ENCODE measurements at places on chromosomes 6 and 20. TPM values are rescaled to one million over a fixed set of nuclear protein-coding genes. Genes with fewer than 3 reads are reported as not detected.

- H3K27ac ChIP-seq = peak overlapping the region; percentile 11
- H3K4me1 ChIP-seq = peaks cover 18% of the 10 kb centered on the region
- peak overlapping the region; percentile 50 for H3K4me3 ChIP-seq
- no peak for DNase-seq
- H3K36me3 ChIP-seq = no peaks in the 10 kb centered on the region
Measured at GRCh38 chr6:36386495-36387439, 702 bp downstream of the ETV7 start.

GRCh38 chr20:42721923-42722322 is 467.8 kb downstream of the PTPRT start:
- H3K27me3 ChIP-seq = no peaks in the 10 kb centered on the region
- DNase-seq = no peak
- no peaks in the 10 kb centered on the region for H3K4me1 ChIP-seq

DNA sequence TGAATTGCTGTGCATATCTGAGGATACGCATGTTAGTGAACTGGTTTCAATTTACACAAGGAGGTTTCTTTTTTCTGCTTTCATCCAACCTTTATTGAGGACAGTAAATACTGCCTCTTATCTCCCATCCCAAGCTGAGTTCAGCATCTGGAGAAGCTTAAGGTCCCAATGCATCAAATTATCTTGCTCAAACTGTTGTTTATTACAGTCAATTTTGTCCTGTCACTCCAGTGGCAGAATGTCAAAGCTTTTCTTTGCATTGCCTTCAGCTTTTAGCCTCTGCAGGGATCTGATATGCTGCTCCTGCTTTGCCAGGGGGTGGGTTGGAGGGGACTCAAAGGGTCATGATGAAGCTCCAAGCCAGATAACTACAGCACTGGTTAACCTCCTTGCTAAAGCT is 435.4 kb upstream of the SOX4 start:
- DNase-seq = no peak
- peaks cover 6% of the 10 kb centered on the region for H3K4me1 ChIP-seq
- H3K4me3 ChIP-seq = no peak overlapping the region
- H3K27me3 ChIP-seq = no peaks in the 10 kb centered on the region
- no peak overlapping the region for H3K27ac ChIP-seq

DNA sequence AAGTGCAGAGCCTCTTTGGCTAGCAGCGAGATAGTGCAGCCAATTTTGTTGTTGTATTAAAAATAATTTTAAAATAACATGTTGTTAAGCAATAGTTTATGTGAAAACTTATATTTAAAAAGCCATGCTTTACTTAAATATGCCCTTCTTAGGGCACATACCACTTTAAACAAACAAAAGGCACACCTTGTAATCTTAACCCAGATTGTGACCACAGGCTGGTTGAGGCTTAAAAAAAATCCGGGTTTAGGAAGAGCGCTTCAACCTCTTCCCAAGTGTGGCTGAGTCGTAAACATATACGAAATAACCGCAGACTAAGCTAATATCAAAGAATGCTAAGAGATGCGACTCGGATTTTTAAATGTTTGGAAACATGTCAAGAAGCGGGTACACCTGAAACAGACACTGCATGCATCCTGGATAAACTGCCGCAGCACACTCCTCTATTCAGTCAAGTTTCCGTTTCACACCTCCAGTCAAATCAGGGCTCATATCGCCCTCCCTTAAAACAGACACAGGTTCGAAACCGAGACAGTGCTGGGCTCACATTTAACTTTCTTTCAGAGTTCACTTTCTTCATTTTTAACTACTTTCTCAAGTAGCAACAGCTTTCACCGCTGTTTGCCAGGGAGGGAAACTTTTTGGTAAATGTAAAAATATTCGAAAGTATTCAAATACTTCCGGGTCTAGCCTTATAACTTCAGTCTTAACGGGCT is 1.5 kb downstream of the DEK start:
- H3K36me3 ChIP-seq = peaks cover 16% of the 10 kb centered on the region
- peak overlapping the region; percentile 90 for H3K27ac ChIP-seq
- no peak for DNase-seq

- H3K36me3 ChIP-seq = no peaks in the 10 kb centered on the region
- H3K27ac ChIP-seq = peak overlapping the region; percentile 96
- H3K4me1 ChIP-seq = peaks cover 46% of the 10 kb centered on the region
- no peak overlapping the region for H3K4me3 ChIP-seq
- no peaks in the 10 kb centered on the region for H3K27me3 ChIP-seq
Measured at GRCh38 chr6:16318538-16318937, 80.2 kb downstream of the GMPR start.

- DNase-seq = no peak
- H3K27ac ChIP-seq = no peak overlapping the region
Measured at GRCh38 chr6:30818391-30818841, 65.9 kb upstream of the DDR1 start.

- H3K4me3 ChIP-seq = no peak overlapping the region
- DNase-seq = no peak
- H3K27me3 ChIP-seq = no peaks in the 10 kb centered on the region
- peaks cover 37% of the 10 kb centered on the region for H3K4me1 ChIP-seq
Measured at GRCh38 chr6:340186-340955, 48.1 kb downstream of the DUSP22 start.

GRCh38 chr6:4125933-4126864 is 9.2 kb downstream of the ECI2 start:
- DNase-seq = no peak
- no peak overlapping the region for H3K4me3 ChIP-seq
- no peaks in the 10 kb centered on the region for H3K4me1 ChIP-seq
- H3K27ac ChIP-seq = no peak overlapping the region
- peaks cover 61% of the 10 kb centered on the region for H3K36me3 ChIP-seq

GRCh38 chr6:44221961-44222335 is 1.4 kb upstream of the SLC29A1 start:
- no peaks in the 10 kb centered on the region for H3K27me3 ChIP-seq
- no peak for DNase-seq
- peak overlapping the region; percentile 91 for H3K27ac ChIP-seq
- H3K4me1 ChIP-seq = peaks cover 57% of the 10 kb centered on the region
- H3K4me3 ChIP-seq = no peak overlapping the region

GRCh38 chr20:58669287-58670006 is 18.4 kb downstream of the STX16 start:
- H3K36me3 ChIP-seq = peaks cover 38% of the 10 kb centered on the region
- no peak overlapping the region for H3K4me3 ChIP-seq
- DNase-seq = no peak
- H3K27ac ChIP-seq = no peak overlapping the region

DNA sequence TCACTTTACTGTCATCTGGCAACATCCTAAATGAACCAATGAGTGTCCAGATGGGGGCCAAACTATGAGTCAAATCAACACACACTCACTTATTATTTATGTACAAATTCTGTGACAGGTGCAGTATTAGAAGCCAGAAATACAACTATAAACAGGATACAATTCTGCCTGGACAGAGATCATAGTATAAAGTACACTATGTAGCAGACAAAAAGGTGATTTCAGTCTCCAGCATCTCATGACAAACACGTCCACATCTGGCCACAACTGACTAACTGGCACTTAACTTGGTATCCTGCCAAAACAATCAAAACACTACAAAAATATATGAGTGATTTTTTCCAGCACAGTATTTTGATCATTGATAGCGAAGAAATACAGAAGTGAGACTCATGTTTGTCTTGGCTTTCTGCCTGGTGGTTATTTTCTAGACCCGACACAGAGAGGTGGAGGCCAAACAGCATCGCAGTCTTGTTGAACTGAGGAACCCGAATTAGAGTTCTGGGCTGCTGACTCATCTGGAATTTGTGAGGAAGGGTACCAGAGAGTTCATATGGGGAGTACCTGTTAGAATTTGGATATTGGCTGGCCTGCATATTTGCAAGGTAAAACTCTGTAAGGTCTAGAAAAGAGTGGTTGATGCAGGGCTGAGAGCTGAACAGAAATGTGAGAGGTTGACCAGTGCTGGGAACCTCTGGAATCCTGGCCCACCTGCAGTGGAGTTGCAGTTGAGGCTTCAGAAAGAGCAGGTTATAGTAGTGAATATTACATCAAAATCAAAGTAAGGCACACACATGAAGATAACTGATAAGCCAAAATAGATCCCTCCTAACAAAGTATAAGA is 475.2 kb downstream of the PTPRT start:
- H3K27ac ChIP-seq = no peak overlapping the region
- no peak overlapping the region for H3K4me3 ChIP-seq
- no peaks in the 10 kb centered on the region for H3K36me3 ChIP-seq
- H3K4me1 ChIP-seq = no peaks in the 10 kb centered on the region
- no peaks in the 10 kb centered on the region for H3K27me3 ChIP-seq

DNA sequence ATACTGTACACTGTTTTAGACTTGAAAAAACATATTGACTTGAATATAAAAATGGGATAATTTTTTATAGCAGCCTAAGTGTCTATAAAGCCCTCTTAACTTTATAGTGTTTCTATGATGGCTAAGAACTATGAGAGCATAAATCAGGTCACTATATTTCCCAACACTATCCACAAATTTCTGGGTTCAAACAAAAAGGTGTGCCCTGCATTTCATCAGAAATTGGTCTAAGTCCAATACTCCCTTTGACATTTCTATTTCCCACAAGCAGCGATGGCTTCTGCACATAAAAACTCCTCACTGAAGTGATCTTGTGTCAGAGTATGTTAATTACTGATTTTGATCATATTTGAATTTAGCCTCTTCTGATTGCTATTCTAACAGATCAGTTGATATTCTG is 143.9 kb downstream of the WDR27 start:
- no peaks in the 10 kb centered on the region for H3K36me3 ChIP-seq
- H3K4me1 ChIP-seq = peaks cover 24% of the 10 kb centered on the region
- DNase-seq = no peak
- H3K27me3 ChIP-seq = no peaks in the 10 kb centered on the region

GRCh38 chr6:17923401-17923863 is 64.0 kb downstream of the KIF13A start:
- no peaks in the 10 kb centered on the region for H3K36me3 ChIP-seq
- H3K27ac ChIP-seq = no peak overlapping the region
- no peaks in the 10 kb centered on the region for H3K27me3 ChIP-seq
- no peaks in the 10 kb centered on the region for H3K4me1 ChIP-seq

DNA sequence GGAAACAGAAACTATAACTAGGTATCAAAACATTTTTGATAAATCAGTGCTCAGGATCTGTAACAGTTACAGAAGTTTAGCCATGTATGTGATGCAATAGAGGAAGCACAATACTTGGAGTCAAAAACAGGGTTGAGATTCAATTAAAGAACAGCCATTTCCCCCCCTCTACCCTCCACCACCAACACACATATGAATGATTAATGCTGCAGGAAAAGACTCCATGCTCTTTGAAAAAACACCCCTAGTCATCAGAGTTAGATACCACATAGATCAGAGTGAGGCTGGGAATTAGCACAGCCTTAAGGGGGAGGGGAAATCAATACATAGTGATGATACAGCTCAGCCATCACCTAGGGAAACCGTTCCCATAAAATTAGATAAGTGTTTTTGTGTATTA is 108.9 kb upstream of the EMILIN3 start:
- no peak overlapping the region for H3K4me3 ChIP-seq
- no peak overlapping the region for H3K27ac ChIP-seq
- H3K36me3 ChIP-seq = peaks cover 9% of the 10 kb centered on the region
- no peaks in the 10 kb centered on the region for H3K4me1 ChIP-seq
- H3K27me3 ChIP-seq = no peaks in the 10 kb centered on the region

DNA sequence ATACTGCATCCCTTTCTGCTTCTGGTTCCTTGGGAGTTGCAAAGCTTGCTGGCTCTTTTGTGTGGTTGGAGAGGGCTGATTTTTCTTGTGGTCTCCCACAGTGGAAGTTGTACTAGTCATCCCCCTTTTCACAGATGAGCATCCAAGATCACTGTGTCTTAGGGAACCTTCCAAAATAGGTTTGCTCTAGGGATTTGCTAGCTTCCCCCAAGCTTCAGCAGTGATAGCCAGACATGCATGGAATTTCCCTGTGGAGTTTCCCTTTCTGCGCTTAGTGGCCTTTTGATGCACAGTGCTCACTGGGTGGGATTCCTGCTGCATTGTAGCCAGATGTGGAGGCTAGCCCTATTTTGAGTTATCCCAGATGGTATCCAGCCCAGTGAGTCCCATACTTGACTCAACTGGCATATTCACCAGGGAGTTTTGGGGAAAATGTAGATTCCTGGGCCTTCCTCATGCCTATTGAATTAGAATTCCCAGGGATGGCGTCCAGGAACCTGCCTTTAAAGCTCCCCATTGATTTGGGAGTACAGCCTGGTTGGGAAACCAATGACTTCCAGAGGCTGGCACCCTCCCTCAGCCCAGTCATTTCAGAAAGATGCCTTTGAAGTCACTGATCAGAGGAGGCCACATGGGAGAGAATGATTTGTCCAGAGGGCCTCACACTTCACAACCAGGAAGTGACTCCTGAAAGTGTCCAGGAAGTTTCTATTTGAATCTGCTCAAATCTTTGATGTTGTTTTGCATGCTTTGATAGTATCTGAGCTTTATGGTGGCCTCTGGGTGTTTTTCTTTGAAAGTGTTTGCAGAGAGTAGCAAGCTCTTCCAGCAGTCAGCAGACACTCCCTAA is 25.9 kb downstream of the PPARD start:
- peaks cover 9% of the 10 kb centered on the region for H3K4me1 ChIP-seq
- no peak overlapping the region for H3K27ac ChIP-seq
- DNase-seq = no peak
- no peaks in the 10 kb centered on the region for H3K36me3 ChIP-seq

DNA sequence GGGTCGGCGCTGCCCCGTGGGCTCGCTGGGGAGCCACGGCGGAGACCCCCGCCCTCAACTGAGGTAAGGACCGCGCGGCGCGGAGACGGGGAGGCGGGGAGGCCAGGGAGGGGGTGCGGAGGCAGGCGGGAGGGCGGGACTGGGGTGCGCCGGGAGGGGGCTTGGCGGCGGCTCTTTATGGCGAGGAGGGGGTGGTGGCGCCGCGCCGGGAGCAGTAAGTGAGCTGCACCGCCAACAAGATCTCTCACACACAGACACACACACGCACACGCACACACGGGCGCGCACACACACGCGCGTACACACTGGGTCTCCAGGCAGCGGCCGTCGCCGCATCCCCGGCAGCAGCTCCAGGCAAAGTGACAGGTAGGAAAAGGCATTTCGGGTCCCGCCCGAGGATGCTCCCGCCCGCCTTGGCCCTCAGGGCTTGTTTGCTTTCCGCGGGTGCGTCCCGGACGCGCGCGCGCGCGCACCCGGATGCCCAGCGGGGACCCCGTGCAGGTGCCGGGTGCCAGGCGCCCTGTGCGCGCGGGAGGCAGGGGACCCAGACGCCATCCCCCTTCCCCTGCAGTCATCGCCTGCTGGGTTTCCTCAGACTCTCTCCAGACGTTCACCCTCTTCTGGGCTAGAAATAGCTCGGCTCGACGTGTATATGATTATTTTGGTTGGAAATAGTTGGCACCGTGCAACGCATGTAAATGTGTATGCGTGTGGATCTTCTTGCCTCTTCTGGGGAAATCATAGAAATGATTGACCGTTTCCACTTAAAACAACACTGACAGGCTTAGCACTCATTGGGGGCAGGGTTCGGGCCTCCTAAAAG is at the start of gene PLCB4:
Gene PLCB4, plus strand, starts transcription at position 247 of the 823 bp plus-strand sequence. CDS start 238,728 bp downstream, outside the sequence.
- peak; percentile 88 for DNase-seq
- no peaks in the 10 kb centered on the region for H3K36me3 ChIP-seq
- no peaks in the 10 kb centered on the region for H3K27me3 ChIP-seq
- H3K27ac ChIP-seq = peak within 1 kb of the TSS; percentile 64
- H3K4me1 ChIP-seq = peaks cover 23% of the 10 kb centered on the region
- H3K4me3 ChIP-seq = peak within 1 kb of the TSS; percentile 79

PCMT1 gene
- total RNA-seq = 70.6 TPM

TGM3 gene
- 0.28 TPM for total RNA-seq

RNF182 gene
- 0.90 TPM for total RNA-seq

BFSP1 gene
- 0.57 TPM for total RNA-seq

NKX2-4 gene
- not detected for total RNA-seq

Data from thymus (tissue), 14 donors.